ENCODE measurements at places on chromosomes 3 and 15.

- DNase-seq: no peak
Measured at GRCh38 chr15:73326157-73326556, 42.6 kb downstream of the HCN4 start.

GRCh38 chr3:99961756-99962515 lies 144.3 kb downstream of the CMSS1 start:
- DNase-seq: no peak

DNA sequence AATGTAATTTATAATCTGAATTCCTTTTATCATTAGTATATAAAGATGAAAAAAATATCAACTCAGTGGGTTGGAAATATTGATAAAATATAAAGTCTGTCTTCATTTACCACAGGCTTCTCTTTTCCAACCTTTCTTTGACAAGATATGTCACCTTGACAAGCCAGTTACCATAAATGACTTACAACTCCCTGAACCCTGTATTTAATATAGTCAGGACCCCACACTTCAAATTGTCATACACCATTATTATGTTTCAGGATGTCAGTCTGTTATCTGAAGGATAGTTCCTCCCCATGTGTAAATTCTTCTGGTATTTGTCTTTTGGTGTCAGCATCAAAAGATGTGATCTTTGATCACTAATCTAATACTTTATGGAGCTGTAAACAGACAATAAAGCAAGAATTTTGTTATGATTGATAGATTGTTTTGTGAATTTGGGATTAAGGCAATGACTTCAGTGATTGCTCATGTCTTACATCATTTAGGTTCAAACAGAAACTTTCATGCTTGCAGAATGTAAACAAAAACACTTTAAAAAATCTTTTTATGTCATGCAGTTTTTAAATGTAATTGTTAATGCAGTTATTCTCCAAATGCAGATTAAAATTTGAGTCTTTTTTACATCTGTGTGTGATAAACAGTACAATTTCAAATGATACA lies 503.5 kb upstream of the BCHE start:
- DNase-seq: no peak

DNA sequence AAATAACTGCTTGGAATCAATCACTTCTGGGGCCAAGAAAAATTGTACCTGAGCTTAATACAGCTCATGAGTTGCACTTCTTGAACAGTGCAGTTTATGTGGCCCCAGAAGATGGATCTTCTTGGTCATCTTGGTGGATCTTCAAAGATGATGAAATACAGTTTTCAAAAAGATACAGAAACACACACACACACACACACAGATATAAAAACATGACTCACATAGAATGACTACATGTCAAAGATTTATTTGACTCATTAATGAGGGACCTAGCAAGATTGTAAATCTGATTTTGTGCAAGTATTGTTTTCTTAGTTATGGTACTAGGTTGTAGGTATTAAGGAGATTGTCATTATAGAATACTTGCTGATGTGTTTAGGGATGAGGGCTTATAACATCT lies 32.6 kb downstream of the PDCD6IP start:
- peak; percentile 16 for DNase-seq

DNA sequence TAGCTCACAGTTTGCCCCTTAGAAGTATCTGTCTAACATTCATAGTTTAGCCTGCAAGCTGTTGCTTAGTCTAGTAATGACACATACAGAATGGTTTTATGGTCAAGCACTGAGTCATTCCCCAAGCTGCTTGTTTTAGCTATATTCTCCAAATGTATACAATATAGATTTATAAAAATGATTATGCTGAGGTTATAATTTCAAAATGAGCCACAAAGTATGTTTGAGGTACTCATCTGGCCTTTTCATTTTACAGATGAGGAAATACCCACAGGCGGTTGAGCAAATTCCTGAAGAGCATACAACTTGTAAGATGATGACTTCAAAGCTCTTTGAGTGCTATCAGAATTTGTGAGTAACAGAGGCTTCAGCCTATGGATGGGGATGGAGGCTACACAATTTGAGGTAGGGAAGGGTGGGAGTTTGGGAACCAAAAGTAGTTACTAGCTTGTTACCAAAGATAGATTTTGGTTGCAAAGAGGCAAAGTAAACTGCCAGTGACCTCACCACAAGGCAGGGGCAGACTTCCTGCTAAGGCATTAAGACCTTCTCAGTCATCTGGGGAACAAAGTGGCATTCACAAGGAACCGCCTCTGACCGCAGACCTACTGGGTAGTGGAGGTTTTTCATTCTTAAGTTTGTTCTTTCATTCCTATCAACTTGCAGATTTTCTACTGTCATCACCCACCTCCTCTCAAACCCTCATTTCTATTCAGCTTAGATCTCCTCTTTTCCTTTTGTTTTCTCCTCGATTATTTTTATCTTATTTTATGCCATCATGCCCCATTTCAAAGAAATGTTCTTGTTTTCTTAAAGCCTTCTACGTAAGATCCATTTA lies 257.2 kb upstream of the NECTIN3 start:
- peak; percentile 92 for DNase-seq
